ENCODE measurements at places on chromosomes 5 and 9.

GRCh38 chr5:88108490-88109279, 160.0 kb downstream of the TMEM161B start:
- no peak for DNase-seq

GRCh38 chr5:109250533-109251329, 159.0 kb downstream of the PJA2 start:
- no peak for DNase-seq

DNA sequence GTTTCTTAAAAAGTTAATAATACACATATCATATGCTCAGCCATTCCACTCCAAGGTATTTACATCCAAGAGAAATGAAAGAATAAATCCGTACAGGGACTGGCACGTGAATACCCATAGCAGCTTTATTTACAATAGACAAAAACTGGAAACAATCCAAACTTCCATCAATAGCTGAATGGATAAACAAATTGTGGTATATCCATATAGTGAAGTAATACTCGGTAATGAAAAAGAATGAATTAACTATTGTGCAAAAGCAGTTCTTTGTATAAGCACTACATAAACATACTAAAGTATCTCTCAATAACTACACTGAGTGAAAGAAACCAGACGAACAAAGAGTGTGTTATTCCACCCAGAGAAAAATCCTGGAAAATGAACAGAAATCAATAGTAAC, 17.6 kb downstream of the COL23A1 start:
- no peak for DNase-seq

GRCh38 chr5:23627976-23628375, 120.6 kb downstream of the PRDM9 start:
- no peak for DNase-seq
